ENCODE measurements at places on chromosomes 11 and 22.
A peak's percentile ranks its signal among the peaks of the same experiment; 100 is the strongest.

GRCh38 chr11:15576769-15577168 lies 462.0 kb downstream of the INSC start:
- DNase-seq, result no peak

GRCh38 chr22:46240907-46241306 lies 9.2 kb downstream of the CDPF1 start:
- DNase-seq, result no peak

- no peak for DNase-seq
These were observed 5.9 kb upstream of the RNH1 start for GRCh38 chr11:512761-513595.

GRCh38 chr11:8008212-8008611 lies 21.1 kb downstream of the EIF3F start:
- DNase-seq, result no peak

DNA sequence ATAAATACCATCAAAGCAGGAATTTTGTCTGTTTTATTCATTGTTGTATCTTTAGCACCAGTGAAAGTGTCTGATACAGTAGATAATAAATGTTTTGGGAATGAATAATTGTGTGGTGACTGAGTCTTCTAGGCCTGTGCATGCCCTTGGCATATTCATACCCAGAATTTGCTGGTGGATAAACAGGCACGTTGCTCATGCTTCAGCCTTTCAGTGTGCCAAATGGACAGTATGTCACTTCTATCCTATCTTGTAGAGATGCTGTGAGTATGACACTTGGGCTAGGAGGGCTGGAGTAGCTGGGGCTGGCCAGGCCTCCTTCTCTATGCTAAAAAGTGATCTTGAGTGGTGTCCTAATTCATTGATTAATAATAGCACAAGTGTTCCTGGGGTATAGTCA lies 287.3 kb upstream of the DDI1 start:
- no peak for DNase-seq

DNA sequence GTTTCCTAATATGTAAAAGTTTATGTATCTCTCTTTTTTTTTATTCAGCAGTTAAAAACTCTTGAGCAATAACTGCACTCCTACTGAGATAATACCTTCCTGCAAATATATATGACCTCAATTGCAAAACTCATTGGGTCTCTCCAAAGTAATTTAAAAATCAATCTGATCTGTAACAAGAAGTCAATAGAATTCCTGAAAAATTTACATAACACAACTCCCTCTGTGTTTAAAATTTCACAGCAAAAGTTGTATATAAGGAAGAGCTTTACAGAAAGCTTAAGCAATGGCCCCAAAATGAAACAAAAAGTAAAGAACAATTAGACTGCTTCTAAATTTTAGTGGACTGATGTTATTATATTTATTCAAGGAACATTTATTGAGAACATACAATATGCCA lies 313.4 kb downstream of the DLG2 start:
- DNase-seq, result no peak

GRCh38 chr11:67373648-67374570 lies 511 bp upstream of the CLCF1 start:
- DNase-seq, result no peak

DNA sequence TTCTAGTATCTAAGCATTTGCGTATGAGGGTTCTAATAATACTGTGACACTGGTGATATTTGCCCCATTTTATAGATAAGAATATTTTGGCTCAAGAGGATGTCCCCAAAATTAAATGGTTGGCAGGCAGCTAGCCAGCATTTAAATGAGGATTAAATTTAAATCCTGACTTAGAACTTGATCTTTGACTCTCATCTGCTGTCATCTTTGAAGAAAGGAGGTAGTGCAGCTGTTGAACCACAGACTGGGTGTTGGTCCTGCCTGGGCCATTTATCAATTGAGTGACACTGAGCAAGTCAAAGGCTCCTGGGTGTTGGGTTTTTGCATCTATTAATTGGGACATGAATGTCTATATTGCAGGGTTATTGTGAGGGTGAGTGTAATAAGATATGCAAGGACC lies 112.3 kb downstream of the INSC start:
- DNase-seq, result no peak

- no peak for DNase-seq
These were observed 37.0 kb downstream of the PRCP start for GRCh38 chr11:82863209-82863608.

GRCh38 chr11:34176751-34177209 lies 71.4 kb downstream of the NAT10 start:
- no peak for DNase-seq

DNA sequence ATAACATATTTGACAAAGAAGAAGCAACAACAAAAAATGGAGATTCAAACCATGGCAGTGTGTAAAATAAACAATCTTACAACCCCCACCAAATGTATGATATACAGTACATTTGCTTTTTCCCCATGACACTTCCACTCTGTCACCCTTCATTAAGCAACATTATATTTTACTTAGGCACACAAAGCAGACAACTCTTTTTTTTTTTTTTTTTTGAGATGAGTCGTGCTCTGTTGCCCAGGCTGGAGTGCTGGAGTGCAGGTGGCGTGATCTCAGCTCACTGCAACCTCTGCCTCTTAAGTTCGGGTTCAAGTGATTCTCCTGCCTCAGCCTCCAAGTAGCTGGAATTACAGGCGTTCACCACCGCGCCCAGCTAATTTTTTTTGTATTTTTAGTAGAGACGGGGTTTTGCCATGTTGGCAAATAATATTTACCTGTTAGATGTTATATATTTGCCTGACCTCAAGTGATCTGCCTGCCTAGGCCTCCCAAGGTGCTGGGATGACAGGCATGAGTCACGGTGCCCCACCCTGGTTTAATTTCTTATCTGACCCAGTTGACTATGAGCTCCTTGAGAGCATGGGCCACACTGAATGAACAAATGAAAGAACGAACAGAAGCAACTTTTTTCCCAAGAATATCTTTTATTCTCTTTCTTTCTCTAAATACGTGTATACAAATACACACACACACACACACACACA lies 5.5 kb upstream of the PCF11 start:
- no peak for DNase-seq

DNA sequence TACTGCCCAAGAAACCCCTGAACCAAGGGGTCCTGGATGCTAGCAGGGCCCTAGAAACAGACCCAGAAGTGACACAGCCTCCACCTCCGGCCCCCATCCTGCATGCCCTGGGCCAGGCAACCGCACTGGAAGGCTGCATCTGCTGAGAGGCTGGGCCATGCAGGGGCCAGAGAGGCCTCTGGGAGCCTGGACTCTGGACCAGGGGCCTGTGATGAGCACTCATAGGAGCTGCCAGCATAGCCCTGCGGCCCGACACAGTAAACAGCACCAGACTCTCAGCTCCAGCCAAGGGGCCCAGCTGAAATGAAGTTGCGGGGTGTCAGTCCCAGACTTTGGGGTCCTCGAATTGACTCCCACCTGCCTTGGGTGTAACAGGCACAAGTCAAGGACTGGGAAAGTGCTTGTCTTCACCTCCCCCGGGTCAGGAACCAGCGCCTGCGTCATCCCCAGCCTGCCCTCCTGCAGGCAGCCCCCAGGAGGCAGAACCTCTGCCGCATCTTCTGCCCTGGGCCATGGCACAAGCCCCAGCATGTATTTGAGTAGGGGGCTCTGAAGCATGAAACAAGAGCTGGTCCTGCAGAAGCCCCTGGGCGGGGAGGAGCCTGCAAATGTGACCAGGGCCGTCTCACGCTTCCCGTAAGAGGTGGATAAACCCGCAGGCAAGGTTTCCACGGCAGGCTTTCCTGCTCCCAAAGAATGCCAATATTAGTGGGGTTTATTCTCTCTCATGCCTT lies 25.2 kb upstream of the CCND1 start:
- no peak for DNase-seq

- no peak for DNase-seq
These were observed 477.9 kb downstream of the MN1 start for GRCh38 chr22:27323661-27324060.

DNA sequence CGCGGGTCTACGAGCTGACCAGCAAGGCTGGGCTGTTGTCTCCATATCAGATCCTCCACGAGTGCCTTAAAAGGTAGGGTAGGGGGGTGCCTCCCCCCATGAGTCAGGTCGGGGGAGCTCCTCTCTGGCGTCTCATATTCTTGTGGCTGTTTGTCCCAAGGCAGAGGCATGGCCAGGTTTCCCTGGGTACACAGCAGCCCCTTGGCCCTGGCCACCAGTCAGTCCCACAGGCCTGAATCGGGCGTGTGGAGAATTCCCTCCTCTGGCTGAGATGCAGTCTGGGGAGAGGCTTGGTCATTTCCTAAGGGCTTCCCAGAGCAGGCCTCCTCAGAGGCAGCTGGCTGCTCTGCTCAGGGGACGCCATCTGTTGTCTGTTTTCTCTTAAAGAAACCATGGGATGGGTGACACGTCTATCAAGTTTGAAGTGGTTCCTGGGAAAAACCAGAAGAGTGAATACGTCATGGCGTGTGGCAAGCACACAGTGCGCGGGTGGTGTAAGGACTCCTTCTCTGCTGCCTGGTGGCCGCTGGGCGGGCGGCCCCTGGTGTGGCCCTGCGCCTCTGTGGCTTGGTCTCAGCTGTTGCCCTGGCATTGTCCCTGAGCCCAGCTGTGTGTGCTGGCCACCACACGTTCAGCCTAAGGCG lies 9.6 kb upstream of the RANBP1 start:
- DNase-seq, result no peak

DNA sequence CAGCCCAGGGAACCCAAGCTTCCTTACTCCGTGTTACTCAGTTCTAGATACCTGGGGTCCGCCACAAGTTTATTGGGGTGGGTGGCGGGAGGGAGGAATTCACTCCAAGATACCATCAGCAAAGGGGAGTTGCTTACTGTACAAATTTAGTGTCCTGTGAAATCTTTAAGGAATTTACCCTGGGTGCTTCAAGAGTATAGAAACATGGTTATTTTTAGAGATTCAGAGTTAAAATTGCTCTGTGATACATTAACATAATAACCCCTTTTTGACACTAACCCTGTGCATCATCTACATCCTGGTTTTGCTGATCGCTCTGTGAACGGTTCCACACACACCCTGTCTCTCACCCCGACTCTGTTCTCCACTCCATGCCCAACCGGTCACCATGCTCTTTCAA lies 18.9 kb upstream of the LYVE1 start:
- no peak for DNase-seq

DNA sequence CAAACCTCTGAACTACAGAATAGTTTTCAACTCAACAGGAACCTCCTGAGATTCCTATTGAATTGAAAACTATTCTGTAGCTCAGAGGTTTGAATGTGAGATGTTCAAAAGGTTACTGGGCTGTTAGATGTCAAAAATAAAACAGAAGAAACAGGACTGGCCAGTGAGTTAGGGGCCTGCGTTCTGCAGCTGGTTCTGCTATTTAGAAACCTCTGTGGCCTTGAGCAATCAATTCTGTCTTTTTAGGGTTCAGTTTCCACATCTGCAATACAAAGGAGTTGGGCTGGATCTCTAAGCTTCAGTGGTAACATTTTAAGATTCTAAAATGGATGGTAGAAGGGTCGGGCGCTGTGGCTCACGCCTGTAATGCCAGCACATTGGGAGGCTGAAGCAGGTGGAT lies 55.8 kb downstream of the CLMP start:
- DNase-seq, result no peak

DNA sequence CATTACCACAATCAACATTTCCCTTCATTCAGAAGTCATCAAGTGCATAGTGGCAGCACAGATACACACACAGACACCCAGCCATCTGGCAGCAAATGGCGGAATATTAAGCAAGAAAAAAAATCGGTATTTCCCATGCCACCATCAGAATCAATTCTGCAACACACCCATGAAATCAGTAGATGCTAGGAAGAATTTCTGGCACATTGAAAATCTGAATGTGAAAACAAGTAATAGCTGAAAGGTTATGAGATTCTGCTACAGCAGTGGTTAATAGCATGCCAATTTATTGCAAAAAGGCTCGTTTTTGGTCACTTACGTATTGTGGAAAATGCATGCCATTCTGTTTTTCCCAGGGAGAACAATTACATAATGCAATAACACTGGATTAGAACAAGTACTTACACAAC lies 91.1 kb downstream of the PICALM start:
- DNase-seq, result no peak

DNA sequence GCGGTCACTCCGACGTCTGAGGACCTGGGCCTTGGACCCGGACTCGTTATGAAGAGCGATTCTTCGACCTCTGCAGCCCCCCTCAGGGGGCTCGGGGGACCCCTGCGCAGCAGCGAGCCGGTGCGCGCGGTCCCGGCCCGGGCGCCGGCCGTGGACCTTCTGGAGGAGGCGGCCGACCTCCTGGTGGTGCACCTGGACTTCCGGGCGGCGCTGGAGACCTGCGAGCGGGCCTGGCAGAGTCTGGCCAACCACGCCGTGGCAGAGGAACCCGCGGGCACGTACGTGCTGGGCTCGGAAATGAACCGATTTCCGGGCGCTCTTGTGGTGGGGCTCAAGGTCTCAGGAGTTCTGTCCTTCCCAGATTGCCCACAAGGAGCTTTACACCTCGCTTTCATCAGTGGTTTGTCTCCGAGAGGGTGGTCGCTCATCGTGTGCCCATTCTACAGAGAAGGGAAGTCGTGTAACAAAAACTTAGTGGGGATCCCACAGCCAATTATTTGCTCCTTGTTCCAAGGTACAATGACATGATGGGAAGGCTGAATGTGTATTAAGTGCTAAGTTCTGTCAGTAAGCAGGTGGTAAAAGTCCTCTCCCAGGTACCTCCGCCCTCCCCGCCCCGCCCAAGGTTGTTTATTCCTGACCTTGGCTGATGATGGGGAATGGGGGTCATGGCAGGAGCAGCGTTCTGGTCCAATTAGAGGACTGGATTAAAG lies 695 bp downstream of the PEX26 start:
- DNase-seq, result peak; percentile 33

- DNase-seq, result no peak
These were observed 156.4 kb upstream of the PITPNB start for GRCh38 chr22:28075358-28075981.

- DNase-seq, result no peak
These were observed 7.4 kb downstream of the OR10D3 start for GRCh38 chr11:124190298-124191139.

All from stimulated activated CD4-positive, alpha-beta T cell treated with anti-CD3 and anti-CD28 coated beads, Interleukin-15, amount 100 ng/mL, for 48 hours (primary cell).